Activated CD8-positive, alpha-beta memory T cell treated with anti-CD3 and anti-CD28 coated beads, Interleukin-2, amount 50 U/mL, for 4 hours (primary cell): ENCODE measurements at places on chromosomes 11 and 22.

DNA sequence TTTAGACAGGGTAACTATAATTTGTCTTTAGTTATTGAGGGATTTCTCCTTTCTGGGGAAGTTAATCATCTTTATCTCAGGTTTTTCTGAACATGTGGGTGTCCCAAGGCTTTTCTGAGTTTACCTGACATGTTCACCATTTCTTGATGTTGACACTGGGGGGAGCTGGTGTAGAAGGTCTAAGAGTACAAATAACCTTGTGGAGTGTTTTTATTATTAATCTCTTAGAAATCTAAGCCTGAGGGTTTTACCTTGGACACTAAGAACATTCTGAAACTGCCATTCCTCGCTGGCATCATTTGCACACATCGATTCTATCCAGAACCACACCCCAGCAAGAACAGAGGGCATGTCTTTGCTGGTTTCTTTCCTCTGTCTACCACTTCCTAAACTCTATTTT, 15.6 kb upstream of the C11orf91 start:
- no peak for DNase-seq

DNA sequence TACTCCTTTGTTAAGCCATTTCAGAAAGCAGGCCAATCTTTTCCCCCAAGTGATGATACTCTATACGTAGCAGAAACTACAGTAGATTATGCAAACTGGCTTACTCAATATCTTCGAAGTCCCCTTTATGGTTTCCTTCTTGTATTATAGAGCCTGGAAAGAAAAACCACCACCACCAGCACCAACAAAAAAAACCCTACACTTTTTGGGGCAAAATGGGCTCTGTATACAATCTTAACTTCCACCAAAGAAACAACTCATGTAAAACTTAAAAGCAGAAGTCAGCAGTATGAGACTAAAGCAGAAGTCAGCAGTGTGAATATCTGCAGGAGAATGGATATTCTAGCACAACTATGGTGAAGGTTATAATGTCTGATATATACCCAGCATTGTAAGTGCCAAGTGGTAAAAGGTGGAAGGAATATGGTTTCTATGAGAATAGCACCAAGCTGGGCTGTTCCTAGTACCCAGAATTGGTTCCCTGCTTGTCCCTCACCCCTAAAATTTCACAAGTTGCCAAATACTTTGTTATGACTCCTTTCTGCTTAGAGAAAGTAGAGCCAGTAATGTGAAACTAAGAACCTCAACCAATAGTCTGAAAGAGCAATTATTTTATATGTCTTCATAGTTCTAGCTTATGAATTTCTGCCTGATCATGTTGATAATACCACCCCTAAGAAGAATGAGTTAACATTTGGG, 252.1 kb downstream of the SBF2 start:
- no peak for DNase-seq

GRCh38 chr11:93842461-93842860, 8.0 kb downstream of the VSTM5 start:
- no peak for DNase-seq

GRCh38 chr11:120871924-120872323, 152.0 kb upstream of the TBCEL start:
- DNase-seq, result no peak

- DNase-seq, result no peak
Observed at GRCh38 chr11:57413681-57414080, 13.2 kb downstream of the SLC43A3 start.

- no peak for DNase-seq
Observed at GRCh38 chr11:58318532-58318931, 40.3 kb downstream of the OR5B17 start.

- DNase-seq, result no peak
Observed at GRCh38 chr22:27713461-27713860, 88.1 kb downstream of the MN1 start.
